CD14-positive monocyte (primary cell): ENCODE measurements at places on chromosomes 3 and 15. TPM values are rescaled to one million over a fixed set of nuclear protein-coding genes. Genes with fewer than 3 reads are reported as not detected.

DNA sequence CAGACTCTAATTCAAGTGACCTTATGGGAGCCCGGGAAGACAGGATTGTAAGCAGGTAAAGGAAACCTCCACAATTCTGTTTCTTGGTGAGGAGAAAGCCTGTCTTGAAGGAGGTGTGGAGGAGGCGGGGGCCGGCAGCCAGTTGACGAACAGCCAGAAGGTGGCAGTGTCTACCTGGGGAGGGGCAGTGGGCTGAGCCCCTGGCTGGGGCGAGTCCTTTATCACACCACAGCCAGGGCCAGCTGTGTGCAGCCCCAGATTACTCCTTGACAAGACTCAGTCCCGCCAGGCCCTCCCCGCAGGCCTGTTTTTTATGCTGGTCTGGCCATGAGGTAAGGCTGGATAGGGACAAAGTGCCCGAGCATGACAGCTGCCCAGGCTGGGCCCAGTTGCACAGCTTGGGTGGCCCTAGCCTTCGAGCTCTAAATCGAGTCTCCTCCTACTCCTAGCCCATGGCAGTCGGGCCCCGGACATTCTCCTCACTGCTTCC is 40.9 kb upstream of the IDH2 start:
- H3K36me3 ChIP-seq, result no peaks in the 10 kb centered on the region
- no peak overlapping the region for H3K27ac ChIP-seq
- H3K4me1 ChIP-seq, result peaks cover 18% of the 10 kb centered on the region
- H3K27me3 ChIP-seq, result no peaks in the 10 kb centered on the region
- DNase-seq, result peak; percentile 54

- no peak overlapping the region for H3K4me3 ChIP-seq
- no peak for DNase-seq
- no peaks in the 10 kb centered on the region for H3K27me3 ChIP-seq
- H3K4me1 ChIP-seq, result no peaks in the 10 kb centered on the region
- no peak overlapping the region for H3K27ac ChIP-seq
- H3K36me3 ChIP-seq, result peaks cover 77% of the 10 kb centered on the region
These were observed 29.9 kb downstream of the AP3S2 start for GRCh38 chr15:89863918-89864317.

Gene SV2B
- polyA plus RNA-seq, result not detected in 2 replicates

DNA sequence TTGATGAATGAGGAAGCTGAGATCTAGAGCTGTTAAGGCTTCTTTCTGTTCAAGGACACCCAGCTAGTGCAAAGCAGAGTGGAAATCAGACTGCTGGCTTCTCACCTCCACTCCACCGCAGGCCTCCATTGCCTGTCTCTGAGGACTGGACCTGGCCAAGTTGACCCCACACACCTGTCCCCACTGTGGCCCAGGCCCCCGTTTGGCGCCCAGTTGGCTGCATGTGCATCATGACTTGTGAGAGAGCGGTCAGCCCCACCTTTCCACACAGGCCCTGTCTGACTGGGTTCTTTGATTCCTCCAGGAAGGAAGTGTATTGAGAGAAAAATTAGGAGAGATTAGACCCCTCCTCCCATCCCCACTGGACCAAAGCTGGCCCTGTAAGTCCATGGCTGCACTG is 206.3 kb upstream of the TLE3 start:
- H3K27ac ChIP-seq, result no peak overlapping the region
- H3K27me3 ChIP-seq, result no peaks in the 10 kb centered on the region
- peaks cover 15% of the 10 kb centered on the region for H3K4me1 ChIP-seq
- DNase-seq, result no peak
- H3K4me3 ChIP-seq, result no peak overlapping the region

DNA sequence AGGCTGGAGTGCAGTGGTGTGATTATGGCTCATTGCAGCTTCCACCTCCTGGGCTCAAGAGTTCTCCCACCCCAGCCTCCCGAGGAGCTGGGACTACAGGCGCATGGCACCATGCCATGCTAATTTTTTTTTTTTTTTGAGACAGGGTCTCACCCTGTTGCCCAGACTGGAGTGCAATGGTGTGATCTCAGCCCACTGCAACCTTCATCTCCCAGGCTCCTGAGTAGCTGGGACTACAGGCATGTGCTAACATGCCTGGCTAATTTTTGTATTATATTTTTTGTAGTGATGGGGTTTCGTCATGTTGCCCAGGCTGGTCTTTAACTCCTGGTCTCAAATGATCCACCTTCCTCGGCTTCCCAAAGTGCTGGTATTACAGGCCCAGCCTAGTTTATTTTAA is 4.0 kb downstream of the TEX9 start:
- DNase-seq, result no peak
- no peaks in the 10 kb centered on the region for H3K27me3 ChIP-seq
- no peaks in the 10 kb centered on the region for H3K36me3 ChIP-seq
- H3K27ac ChIP-seq, result no peak overlapping the region
- no peak overlapping the region for H3K4me3 ChIP-seq

- H3K36me3 ChIP-seq, result no peaks in the 10 kb centered on the region
- H3K4me3 ChIP-seq, result no peak overlapping the region
- no peaks in the 10 kb centered on the region for H3K27me3 ChIP-seq
- no peak overlapping the region for H3K27ac ChIP-seq
These were observed 17.5 kb upstream of the ARHGEF3 start for GRCh38 chr3:56819016-56819809.

Gene MST1
- polyA plus RNA-seq, result 15.6 and 17.8 TPM in 2 replicates

DNA sequence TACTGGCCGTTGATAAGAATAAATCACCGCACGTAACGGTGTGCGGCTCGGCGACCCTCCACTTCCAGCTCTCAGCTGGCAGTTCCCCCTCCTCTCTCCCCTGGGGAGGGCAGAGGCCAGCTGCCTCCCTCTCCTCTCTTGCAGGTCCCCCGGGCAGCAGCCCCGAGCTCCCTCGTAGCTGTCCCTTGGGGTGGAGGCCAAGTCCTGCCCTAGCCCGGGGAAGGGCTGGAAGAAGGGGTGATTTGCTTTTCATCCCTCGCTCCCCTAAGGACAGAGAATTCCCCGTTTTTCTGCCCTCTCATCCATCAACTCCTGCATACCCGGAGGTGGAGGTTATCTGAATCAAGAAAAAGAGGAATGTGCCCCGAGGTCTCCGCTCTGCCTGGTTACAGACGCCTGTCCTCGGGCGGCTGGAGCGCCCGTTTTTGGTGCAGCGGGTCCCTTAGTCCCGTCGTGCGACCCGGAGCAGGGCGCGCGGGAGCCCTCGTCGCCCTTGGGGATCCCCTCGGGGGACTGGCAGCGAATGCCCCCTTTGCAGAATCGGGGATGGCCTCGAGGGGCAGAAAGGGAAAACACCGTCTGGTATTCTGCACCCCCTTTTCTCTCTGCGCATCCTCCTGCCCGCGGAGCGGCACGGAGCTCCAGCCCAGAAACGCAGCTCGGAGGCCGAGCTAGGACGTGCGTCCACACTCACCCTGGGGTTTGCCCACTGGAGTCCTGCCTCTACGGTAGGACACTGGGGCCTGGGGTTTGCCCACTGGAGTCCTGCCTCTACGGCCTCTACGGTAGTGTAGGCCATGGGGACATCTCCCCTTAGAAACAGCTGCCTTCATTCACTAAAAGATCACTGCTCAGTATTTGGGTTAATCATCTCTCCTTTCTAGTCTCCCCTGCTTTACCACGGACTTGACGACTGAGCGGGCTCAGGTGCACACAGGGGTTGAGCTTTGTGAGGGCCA is 2.2 kb downstream of the PTPRG start:
- H3K36me3 ChIP-seq, result no peaks in the 10 kb centered on the region
- DNase-seq, result no peak
- H3K4me1 ChIP-seq, result peaks cover 5% of the 10 kb centered on the region
- H3K27ac ChIP-seq, result no peak overlapping the region
- no peak overlapping the region for H3K4me3 ChIP-seq

DNA sequence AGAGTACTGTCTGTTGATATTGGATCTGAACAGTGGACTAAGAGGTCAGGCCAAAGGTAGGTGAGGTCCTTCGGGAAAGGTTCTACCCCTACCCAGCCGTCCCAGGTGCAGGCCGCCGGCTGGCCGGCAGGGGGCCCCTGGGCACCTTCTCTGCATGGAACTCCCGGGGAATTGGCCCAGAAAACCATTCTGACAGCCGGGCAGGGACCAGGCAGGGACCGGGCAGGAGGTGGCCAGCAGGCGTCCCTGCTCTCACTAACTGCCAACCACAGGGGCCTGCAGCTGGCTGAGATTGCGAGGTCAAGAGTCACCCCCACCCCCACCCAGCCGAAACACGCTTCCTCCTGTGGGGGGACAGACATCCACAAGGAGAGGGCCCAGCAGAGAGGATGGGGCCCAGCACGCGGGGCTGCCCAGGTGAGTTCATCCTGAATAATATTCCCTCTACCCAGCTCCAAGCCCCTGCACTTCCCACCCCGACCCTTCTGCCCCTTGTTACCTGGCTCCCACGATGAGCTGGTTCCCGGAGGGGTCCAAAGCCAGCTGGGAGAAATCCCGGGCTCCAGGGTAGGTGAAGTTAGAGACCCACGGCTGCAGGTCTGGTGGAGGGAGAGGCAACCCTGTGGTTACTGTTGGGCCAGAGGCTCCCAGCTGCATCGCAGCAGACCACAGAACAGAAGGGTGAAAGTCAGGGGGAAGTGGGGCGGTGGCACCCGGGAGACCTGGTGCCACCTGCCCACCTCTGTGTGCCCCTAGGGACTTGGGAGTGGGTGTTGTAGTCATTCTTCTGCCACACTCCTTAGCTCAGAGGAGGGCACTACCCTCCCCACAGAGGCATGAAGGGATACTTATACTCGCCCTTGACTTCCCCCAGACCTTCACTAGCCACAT is 84.4 kb downstream of the SEMA5B start:
- DNase-seq, result peak; percentile 33
- no peak overlapping the region for H3K4me3 ChIP-seq
- no peaks in the 10 kb centered on the region for H3K36me3 ChIP-seq
- H3K4me1 ChIP-seq, result peaks cover 22% of the 10 kb centered on the region
- no peaks in the 10 kb centered on the region for H3K27me3 ChIP-seq

GRCh38 chr3:106197532-106198194 is 328.9 kb upstream of the CBLB start:
- DNase-seq, result no peak
- H3K27ac ChIP-seq, result no peak overlapping the region
- H3K4me3 ChIP-seq, result no peak overlapping the region
- no peaks in the 10 kb centered on the region for H3K27me3 ChIP-seq
- H3K36me3 ChIP-seq, result no peaks in the 10 kb centered on the region

DNA sequence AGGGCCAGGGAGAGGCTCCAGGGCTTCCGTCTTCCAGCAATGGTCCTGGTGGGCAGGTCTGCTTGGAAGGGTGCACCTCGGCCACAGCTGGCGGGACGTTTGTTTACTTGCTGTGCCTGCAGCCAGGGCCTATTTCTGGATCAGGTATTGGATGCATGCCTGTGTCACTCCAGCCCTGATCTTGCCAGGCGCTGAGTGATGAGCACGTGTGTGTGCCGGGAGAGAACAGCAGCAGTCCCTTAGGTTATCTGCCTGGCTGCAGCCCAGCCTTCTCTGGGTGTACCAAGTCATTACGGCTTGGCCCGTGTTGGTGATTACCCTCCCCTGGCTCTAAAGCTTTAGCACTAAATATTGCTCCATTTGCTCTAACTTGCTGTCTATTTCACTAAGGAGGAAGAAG is 14.9 kb downstream of the CCDC32 start:
- no peak overlapping the region for H3K4me3 ChIP-seq

Gene SLC28A2
- polyA plus RNA-seq, result not detected in 2 replicates

DNA sequence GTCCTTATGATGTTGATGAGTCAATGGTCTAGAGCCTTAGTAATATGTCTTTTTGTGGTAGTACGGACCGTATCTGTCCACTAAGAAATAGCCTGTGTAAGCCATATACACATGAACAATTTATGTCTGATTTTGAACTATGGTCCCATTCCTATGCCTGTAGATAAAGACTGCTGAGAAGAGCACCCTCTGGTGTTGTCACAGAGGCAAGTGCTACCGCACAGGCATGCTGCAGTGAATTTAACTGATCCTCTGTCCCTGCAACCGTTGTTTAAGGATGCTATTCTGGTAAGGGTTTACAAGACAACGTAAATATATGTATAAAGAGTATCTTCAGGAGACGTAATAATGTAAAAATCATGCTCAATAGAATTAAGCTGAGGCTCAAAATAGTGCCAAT is 170.7 kb downstream of the UBE3A start:
- no peak for DNase-seq
- H3K27me3 ChIP-seq, result no peaks in the 10 kb centered on the region
- no peak overlapping the region for H3K27ac ChIP-seq

- peaks cover 35% of the 10 kb centered on the region for H3K4me1 ChIP-seq
- no peak overlapping the region for H3K4me3 ChIP-seq
- no peak for DNase-seq
- H3K27ac ChIP-seq, result no peak overlapping the region
- no peaks in the 10 kb centered on the region for H3K27me3 ChIP-seq
- peaks cover 46% of the 10 kb centered on the region for H3K36me3 ChIP-seq
These were observed 9.1 kb downstream of the MESP2 start for GRCh38 chr15:89785064-89785773.

- no peaks in the 10 kb centered on the region for H3K4me1 ChIP-seq
- no peak overlapping the region for H3K27ac ChIP-seq
- no peak overlapping the region for H3K4me3 ChIP-seq
- no peaks in the 10 kb centered on the region for H3K27me3 ChIP-seq
- no peak for DNase-seq
- no peaks in the 10 kb centered on the region for H3K36me3 ChIP-seq
These were observed 308.6 kb upstream of the ATP11B start for GRCh38 chr3:182484682-182485081.

DNA sequence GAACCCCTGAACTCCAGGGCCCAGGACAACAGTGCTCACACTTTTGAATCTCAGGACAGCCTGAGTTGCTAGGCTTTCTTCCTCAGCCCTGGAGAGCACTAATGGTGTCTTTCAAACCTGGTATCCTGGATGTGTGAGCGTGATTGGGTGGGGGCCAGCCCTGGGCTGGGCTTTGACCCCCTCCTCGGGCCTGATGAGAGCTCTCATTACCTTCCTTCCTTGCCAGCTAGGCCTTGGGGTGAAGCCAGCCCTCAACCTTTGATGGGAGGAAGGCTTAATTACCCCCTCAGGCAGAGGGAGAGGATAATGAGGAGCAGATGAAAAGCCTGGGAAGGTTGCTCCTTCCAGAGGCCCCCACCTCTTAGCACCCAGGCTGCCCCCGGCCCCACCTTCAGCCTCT is 31.1 kb upstream of the INSYN1 start:
- H3K4me1 ChIP-seq, result no peaks in the 10 kb centered on the region
- no peak overlapping the region for H3K4me3 ChIP-seq
- H3K36me3 ChIP-seq, result no peaks in the 10 kb centered on the region
- no peaks in the 10 kb centered on the region for H3K27me3 ChIP-seq
